AG08396 (cell line): ENCODE measurements at places on chromosomes 5 and 9.
A peak's percentile ranks its signal among the peaks of the same experiment; 100 is the strongest.

GRCh38 chr5:90366948-90367347 is 42.6 kb downstream of the CETN3 start:
- no peak for DNase-seq

DNA sequence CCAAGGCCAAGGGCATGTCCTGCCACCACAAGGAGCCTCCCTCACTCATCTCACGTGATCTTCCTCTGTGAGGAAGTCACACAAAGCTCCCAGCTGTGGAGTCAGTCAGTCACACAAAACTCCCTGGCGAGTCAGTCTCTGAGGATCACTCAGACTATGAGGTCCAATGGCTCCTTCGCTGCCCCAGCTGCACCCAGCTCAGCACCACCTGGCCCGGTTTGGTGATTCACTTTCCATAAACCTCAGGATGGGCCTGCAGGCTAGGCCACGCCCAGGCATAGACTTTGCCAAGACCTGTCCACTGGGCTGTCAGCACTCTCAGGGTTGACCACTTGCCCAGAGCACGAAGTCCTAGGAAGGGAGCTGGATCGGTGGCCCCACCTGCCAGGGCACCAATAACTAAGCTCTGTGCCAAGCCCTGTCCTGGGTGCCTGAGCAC is 233.8 kb downstream of the HSPA4 start:
- peak; percentile 18 for DNase-seq

GRCh38 chr9:37061768-37062167 is 27.7 kb upstream of the PAX5 start:
- DNase-seq = no peak

DNA sequence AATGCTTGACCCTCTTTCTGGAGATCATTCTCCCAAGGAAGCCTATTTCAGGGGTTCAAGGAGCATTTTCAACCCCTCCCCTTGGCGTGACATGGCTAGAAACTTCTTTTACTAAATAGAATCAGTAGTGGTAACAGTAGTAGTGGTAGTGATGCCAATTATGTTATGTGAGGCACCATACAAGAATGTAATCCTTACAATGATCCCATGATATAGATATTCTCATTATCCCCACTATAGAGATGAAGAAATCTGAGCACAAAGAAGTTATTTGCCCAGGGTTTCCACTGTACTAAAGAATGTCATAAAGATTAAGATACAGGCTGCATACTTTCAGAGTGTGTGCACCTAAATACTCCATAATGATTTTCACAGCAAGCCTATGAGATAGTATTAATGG is 155.4 kb upstream of the CLINT1 start:
- no peak for DNase-seq

DNA sequence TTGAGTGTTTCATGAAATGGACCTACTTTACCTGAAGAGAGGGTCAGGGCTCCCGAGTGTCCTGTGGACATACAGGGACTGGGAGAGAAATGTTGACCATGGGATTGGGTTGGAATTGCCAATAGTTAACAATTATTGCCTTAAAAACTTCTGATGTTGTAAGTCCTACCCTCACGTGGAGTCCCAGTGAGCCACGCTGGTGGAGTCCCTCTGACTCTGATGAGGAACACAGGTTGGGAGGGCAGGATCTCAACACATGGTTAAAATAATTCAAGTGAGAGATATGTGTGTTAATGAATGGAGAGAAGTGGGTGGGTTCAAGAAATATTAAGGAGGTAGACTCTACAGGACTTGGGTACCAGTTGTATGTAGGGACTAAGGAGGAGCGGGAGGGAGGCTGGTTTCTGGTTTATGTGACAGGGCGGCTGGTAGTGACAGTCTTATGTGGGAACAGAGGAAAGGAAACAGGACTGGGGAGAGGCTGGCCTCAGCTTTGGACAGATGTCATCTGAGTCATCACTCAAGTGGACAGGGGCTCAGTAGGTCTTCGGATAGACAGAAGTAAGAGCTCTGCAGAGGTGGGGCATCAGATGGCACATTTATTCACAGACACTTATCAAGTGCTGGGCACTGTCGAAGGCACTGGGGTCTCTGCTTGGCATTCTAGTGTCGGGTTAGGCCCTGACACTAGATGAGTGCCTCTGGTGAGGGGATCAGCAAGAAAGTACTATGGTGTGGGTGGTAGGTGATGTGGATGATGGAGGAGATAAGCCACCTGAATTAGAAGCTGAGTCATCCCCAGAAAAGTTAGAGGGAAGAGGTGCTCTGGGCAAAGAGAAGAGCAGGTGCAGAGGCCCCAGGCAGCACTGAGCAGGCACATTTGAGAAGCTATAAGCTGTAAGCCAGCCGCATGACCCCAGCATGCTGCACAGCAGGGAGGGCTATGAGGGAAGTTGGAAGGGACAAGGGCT is 27.2 kb downstream of the MAML1 start:
- DNase-seq = no peak

DNA sequence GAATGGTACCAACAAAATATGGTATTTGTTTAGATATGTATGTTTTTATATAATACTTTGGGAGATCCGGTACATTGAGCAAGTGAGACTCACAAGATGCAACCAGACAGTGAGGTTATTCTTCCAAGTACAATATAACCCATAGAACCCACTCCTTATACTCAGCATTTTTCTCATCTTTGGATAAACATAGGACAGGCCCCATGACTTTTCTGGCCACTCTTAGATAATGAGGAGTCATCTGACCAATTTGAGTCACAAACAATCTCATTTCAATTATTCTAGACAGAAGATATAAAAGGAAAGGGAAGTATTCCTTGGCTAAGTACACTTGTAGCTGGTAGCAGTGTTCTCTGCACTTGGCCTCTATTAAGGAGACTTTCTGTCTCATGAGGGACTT is 150.2 kb downstream of the SGCD start:
- no peak for DNase-seq

GRCh38 chr5:142506046-142506445 is 179.8 kb downstream of the FGF1 start:
- peak; percentile 27 for DNase-seq

GRCh38 chr9:37859043-37859442 is 44.9 kb downstream of the SLC25A51 start:
- no peak for DNase-seq

DNA sequence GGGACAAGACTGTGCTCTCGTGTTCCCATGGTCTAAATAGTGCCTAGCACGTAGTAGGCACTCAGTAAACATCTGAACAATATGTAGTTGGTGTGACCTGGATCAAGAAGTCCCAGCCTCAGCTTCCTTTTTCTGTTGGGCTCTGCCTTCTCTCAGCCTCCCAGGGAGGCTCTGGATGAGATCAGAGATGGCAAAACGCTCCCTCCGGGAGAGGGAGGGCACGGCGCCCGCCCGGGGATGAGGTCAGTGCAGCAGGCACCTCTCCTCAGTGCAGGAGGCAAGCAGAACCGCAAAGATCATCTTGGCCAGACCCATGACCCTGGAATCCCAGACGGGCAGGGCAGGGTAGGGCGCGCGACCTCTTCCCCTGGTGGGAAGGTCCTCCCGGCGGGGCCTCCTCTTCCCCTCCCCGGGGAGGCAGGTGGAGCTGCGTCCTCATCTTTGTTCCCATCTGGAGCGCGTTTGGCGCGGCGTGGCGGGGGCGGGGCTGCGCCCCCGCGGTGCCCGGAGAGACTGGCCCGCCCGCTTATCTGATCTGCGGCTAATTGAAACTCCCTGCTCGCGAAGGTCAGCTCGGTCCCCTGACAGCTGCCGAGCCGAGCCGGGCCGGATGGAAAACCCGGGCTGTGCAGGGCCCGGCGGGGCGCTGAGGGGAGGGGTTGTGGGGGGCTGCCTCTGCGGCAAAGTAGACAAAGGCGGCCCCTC is 60.9 kb downstream of the CXXC5 start:
- peak; percentile 84 for DNase-seq

DNA sequence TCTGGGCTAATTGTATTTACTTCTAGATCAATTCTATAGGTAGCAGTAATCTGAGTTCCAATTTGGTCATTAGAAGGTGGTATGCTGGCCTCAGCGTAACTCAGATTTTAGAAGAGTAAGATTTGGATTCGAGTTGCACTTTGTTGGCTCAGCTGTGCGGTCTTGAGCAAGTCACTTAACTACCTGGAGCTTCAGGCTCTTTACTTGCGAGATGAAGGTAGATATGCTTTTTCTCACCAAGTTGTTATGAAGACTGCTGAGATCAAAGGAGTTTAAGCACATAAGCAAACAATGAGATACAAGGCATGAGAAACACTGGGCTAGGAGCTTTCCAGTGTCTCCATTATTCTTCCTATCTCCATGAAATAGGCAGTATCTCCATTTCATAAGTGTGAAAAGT is 133.8 kb upstream of the RANBP3L start:
- DNase-seq = no peak

- no peak for DNase-seq
These were observed 71.9 kb upstream of the SLCO6A1 start for GRCh38 chr5:102570747-102571146.

DNA sequence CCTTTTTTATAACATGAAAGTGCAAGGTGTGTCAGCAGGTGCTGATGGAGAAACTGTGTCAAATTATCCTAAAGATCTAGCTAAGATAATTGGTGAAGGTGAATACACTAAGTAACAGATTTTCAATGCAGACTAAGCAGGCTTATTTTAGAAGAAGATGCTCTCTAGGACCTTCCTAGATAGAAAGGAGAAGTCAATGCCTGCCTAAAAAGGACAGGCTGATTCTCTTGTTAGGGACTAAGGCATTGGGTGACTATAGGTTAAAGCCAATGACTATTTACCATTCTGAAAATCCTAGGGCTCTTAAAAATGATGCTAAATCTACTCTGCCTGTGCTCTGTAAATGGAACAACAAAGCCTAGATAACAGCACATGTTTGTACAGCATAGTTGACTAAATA is 1682.4 kb downstream of the MAT2B start:
- no peak for DNase-seq

GRCh38 chr5:169650701-169651331 is 13.7 kb downstream of the DOCK2 start:
- peak; percentile 37 for DNase-seq

GRCh38 chr5:76622973-76623596 is at the start of gene F2RL2:
Gene F2RL2 (minus strand): TSS chr5:76623403. CDS start chr5:76623230, 173 bp downstream.
- DNase-seq = peak; percentile 69

GRCh38 chr9:33446240-33446945 is 1.0 kb downstream of the AQP3 start:
- DNase-seq = no peak

DNA sequence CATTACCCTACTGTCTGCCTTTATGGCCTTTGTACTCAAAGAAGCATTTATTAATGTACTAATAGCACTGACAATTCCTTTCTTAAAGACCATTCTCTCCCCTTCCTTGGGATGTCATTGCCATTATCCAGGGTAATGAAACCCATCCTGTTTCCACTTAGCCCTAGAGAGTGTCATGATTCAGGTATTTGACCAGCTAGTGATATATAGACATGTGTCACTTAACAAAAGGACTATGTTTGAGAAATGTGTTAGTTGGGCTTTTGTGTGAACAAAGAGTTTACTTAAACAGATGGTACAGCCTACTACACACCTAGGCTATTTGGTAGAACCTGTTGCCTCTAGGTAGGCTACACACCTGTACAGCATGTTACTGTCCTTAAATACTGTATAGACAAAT is 2.0 kb downstream of the ATP6V0E1 start:
- no peak for DNase-seq

DNA sequence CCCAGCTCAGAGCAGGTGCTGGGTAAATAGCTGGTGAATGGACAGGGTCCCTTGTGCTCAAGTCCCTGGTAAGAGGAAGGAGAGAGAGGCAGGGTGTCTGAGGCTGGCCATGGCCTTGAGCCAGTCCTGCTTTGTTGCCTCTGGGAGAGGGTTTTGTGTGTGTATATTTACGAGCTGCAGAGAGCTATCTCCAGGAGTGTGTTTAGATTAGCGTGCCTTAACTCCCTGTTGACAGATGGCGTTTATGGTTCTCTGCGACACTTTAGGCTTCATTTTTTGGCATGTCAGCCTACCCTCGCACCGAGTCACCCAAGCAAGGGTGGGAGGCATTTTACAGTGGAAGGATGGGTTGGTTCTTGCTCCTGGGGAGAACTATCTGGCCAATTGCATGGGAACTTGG is 22.2 kb downstream of the HMCN2 start:
- no peak for DNase-seq

DNA sequence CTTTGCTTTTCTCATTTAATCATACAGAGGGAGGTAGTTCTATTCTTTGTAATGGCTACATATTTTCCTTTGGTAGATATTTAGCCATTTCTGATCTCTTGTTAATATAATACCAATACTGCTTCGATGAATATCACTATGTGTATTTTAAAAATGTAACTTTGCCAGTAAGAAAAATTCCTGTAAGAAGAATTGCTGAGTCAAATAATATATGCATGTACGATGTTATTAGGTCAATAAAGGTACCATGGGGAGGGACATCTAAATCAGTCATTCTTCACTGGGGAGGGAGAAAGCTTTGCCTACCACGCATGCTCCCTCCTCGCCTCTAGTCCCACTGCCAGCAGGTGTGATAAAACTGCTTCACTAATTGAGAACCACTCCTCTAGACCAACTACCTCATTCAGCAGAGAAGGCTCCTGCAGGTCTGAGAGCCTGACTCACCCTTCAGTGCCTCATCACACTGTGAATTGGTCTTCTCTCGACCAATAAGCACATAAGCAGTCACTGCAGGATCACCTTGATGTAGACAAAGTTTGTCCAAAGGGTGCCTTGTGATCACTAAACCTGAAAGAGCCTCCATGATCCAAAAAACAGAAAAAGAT is 56.1 kb upstream of the TBCA start:
- DNase-seq = no peak

DNA sequence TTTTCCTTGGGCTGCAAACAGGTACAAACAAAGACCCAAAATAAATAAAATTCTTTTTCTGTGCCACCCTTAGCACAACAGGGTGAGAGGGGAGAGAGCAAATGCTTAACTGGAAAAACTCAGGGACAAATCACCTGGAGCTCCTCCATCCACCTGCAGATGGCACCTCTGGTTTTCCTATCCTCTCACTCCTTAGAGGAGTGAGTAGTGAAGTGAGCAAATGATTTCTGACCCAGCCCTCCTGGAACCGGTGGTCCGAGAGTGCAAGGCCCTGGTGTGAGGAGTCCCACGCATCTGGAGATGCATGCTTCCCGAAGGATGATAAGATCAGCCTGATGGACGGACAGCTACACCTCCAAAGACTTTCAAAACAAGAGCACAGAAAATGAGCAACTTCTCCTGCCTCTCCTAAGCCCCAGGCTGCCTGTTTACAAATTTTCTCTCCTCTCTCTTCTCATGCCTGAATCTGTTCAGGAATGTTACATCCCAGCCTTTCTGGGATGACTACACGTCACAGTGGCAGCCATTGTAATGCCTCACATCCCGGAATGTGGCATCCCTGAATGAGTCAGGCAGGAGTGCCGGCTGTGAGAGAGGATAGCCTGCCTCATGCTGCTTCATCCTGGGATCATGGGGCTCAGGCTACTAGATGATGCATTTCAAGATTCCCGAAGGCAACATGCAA is 86.4 kb downstream of the ADRB2 start:
- DNase-seq = peak; percentile 90

- no peak for DNase-seq
These were observed 13.6 kb upstream of the LYSMD3 start for GRCh38 chr5:90542827-90543519.

DNA sequence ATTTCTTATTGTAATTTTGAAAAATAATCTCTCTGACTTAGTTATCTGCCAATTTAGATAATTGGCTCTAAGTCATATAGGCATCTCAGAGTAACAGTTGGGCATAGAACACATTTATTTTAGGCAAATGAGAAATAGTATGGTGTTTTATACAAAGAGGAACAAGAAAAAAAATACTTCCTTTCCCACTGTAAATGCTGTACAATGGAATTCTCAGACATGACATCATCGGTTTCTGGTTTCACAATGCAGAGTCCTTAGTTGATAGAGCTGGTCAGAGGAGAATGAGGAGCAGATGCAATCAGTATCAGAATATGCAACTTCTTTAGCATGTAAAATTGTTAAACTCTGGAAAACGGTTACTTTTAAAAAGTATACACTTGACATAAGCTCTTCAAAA is 49.4 kb downstream of the PLK2 start:
- DNase-seq = peak; percentile 46
